ENCODE measurements at places on chromosomes 16 and 17. TPM values are rescaled to one million over a fixed set of nuclear protein-coding genes. Genes with fewer than 3 reads are reported as not detected.

- DNase-seq = peak; percentile 72
These were observed 2.2 kb upstream of the LIMD2 start for GRCh38 chr17:63701868-63702720.

- DNase-seq = no peak
These were observed 21.7 kb upstream of the ACSF3 start for GRCh38 chr16:89071686-89072547.

GRCh38 chr17:5502552-5502951 lies 16.2 kb downstream of the MIS12 start:
- no peak for DNase-seq

- DNase-seq = peak; percentile 20
These were observed at the start of gene PTGES3L for GRCh38 chr17:42979511-42980273. TSS of gene PTGES3L (minus strand) at chr17:42980080. CDS start at chr17:42980053, 27 bp downstream.

GRCh38 chr16:3618769-3619141 lies 7.3 kb upstream of the SLX4 start:
- DNase-seq = no peak

The SLC22A31 gene
- 0.71 TPM for total RNA-seq
